NCI-H460 (cell line): ENCODE measurements at places on chromosomes 2 and 18. TPM values are rescaled to one million over a fixed set of nuclear protein-coding genes. Genes with fewer than 3 reads are reported as not detected.

DNA sequence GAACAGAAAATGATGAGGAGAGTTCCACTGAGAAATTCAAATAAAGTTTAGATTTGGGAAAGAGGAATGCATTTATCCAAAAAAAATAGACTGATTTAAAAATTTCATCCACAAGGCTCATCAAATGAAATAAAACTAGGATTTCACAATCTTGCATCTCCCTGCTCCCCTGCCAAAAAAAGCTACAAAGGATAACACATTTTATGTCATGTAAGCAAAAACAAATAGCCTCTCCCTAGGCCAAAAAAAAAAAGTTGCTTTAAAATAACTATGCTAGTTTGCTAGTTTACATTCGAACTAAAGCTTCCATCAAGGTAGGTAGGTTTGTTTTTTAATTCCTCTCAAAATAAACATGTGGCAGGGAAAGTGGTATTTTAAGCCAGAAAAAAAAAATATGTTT, 465.5 kb upstream of the ID2 start:
- DNase-seq, result no peak

DNA sequence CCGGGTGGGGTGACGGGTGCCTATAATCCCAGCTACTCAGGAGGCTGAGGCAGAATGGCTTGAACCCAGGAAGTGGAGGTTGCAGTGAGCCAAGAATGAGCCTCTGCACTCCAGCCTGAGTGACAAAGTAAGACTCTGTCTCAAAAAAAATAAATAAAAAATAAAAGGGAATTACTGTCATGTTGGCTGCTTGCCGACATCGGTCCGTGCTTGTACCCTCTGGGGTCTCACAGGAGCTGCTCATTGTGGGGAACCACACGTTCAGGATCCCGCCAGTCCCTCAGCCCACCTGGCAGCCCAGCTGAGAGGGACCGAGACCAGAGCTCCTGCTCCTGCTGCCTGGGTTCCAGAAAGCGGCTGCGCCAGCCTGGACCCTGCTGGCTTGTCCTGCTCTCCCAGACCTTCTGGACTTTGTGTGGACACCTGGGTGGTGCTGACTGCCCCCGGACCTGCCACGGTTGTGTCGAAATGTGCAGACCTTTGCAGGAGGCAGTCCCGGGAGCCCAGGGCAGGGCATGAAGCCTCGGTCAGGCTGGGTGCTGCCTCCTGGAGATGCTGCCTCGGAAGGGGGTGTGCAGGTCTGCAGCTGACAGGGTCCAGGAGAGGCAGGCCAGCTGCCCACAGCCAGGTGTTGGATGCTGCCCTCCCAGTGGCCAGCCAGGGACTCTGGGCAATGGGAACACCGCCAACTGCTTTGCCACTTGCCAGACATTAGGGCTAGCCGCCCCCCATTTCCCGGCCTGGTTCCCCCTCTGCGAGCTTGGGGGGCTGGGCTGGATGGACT, 16.4 kb downstream of the KLF11 start:
- no peak for DNase-seq

GRCh38 chr2:203852760-203853159, 14.8 kb upstream of the CTLA4 start:
- DNase-seq, result no peak

Gene CGREF1
- total RNA-seq, result 43.2 and 45.2 TPM in 2 replicates

- DNase-seq, result no peak
These were observed 16.0 kb upstream of the MARCHF4 start for GRCh38 chr2:216388046-216388884.

DNA sequence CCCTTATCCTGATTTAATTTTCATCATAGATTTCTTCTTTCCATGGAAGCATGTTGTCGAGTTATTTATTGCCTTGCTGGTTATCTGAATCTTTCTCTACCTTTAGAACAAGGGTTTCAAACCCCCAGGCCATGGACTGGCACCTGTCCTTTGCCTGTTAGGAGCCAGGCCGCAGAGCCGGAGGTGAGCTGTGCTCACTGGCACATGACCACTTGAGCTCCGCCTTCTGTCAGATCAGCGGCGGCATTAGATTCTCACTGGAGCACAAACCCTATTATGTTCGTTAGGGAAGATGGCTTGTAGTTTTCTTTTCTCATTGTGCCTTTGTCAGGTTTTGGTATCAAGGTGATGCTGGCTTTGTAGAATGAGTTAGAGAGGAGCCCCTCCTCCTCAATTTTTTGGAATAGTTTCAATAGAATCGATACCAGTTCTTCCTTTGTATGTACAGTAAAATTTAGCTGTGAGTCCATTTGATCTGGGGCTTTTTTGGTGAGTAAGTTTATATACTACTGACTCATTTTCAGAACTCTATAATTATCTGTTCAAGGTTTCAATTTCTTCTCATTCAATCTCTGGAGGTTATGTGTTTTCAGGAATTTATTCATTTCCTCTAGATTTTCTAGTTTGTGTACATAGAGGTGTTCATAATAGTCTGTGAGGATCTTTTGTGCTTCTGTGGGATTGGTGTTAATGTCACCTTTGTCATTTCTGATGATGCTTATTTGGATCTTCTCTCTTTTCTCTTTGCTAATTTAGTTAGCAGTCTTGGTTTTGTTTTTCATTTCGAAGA, 668.0 kb upstream of the FAM98A start:
- no peak for DNase-seq

Gene CCDC148
- total RNA-seq, result 0.32 TPM in 1 of 2 replicates, not detected in the other

Gene SERPINB12
- not detected in 2 replicates for total RNA-seq

- no peak for DNase-seq
These were observed 95.1 kb downstream of the ACOXL start for GRCh38 chr2:110827511-110827910.

DNA sequence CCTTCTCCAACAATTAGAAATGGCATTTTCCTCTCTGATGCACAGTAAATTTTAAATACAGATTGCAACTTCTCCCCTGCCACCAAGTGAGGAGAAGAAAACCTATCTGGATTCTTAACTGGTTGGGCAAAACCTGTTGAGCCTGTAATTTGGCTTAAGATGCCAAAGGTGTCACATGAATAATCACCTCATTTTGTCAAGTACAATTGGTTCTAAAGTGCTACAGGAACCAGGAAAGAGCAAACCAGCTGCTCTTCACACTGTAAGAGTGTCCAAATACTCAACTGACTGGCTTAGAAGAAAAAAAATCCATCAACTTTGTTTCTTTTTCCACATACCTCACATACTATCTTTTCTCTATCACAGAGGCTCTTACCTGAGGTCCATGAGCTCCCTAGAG, 35.4 kb downstream of the NPC1 start:
- DNase-seq, result no peak

Gene SRD5A2
- total RNA-seq, result 0.05 TPM in 1 of 2 replicates, not detected in the other

- DNase-seq, result peak; percentile 23
These were observed at the start of gene FKBP1B for GRCh38 chr2:24049485-24050021. FKBP1B (plus strand) TSS chr2:24049741; CDS start chr2:24049850, 109 bp downstream.

Gene LNPK
- 20.8 and 24.0 TPM in 2 replicates for total RNA-seq

DNA sequence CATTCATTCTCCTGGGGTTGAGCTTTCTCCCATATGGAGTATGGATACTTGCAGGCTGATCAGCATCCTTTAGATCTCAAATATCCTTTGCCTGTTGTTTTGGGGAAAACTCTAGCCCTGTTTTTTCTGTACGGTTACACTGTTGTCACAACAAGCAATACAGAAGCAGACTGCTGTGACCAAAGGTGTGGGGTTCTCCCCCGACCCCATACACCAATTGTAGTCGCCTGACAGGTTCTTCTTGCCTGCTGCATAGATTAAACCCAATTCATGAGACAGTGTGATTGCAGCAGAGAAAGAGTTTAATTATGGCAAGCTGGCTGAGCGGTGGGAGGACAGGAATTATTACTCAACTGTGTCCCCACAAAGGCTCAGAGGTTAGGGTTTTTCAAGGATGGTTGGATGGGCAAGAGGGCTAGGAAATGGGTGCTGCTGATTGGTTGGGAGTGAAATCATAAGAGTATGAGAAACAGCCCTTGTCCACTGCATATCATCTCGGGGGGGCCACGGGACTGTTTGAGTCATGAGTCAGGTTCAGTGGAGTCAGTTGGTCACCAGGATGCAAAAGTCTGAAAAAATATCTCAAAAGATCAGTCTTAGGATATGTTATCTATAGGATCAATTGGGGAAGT, 40.6 kb downstream of the ITGB1BP1 start:
- DNase-seq, result no peak

DNA sequence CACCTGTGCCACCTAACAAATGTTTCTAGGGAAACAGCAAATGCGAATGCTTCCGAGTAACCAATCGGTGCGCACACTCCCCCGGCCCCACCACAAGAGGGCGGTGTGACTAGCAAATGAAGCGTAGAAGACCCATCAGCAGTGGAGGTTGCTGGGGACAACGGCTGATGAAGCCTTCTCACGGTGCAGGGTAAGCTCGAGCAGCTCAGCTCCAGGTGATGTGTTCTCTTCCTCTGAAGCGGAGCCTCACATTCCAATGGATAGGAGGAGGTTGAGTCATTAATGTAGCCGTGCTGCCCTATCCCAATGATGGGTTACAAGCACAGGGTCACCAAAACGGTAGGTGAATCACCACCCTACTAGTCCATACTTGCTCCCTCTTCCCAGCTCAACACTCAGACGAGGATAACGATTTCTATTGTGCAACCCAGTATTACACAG, 127.6 kb upstream of the TWIST2 start:
- peak; percentile 26 for DNase-seq

- DNase-seq, result no peak
These were observed 11.8 kb downstream of the SYT4 start for GRCh38 chr18:43265465-43265864.

Gene LRPPRC
- total RNA-seq, result 137 and 150 TPM in 2 replicates

DNA sequence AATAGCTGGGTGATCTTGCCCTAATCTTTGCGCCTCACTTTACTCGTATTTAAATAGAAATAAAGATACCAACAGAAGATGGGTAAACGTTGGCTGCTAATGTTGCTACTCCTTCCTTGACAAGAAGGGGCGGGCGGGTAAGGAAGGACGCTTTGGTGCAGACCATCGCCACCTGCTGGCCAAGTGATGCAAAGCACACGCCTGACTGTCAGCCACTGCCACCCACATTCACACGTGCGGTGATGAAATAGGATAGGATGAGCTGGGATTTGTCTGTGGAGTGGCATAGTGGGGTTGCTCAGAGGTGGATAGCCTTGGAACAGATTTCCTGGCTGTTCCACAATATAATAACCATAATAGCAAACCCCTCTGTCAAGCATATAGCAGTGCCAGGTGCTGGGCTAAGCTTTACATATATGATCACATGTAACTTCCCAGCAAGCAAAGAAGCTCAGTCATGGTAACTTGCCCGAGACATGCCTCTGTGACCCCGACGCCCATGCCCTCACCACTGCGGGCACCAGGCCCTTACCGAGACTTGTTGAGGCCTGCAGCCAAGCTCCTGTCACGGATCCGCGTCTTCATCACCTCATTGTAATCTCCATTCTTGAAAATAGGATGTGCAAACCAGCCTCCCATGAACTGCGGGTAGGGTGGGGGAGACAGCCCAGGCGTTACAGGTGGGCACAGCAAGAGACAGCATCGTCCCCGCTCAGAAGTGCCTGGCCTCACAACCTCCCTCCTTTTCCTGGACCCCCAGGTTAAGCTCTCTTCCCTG, 39.3 kb downstream of the LCT start:
- DNase-seq, result peak; percentile 76

DNA sequence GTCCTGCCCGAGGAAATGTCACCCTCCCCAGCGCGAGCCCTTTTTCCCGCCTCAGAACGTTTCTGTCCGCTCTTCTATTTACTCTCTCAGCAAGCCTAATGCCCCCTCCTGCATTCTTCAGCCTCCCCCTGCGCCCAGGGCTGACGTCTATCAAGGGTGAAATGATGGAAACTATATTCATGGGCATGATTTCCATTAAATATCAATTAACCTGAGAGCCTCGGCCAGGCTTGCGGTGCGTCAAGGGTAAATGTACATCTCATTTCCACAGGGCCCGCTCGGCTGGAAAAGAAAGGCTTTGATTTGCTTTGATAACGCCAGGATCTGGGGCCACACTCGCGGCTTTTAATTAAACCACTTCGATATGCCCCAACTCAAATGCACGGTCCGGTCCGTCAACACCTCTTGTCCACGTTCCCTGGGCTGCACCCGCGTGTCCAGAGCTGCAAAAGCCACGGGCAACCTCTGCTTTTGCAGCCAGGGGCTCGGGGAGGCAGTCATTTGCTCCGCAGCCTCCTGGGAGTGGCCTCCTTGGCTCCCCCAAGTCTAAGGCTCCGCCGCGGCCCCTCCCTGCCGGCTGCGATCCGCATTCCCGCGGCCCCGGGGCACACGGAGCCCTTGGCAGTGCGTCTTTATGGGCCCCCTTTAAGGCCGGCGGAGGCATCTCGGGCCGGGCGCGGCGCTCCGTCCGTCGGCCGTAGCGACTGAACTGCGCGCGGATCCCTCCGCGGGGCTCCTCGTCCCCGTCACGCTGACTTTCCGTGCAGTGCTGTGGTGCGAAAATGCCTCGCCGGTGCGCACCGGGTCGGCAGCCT, at the start of gene HOXD8:
TSS of gene HOXD8 (plus strand) at position 724 of the 815 bp plus-strand sequence. CDS start 662 bp downstream, outside the sequence.
- peak; percentile 60 for DNase-seq

DNA sequence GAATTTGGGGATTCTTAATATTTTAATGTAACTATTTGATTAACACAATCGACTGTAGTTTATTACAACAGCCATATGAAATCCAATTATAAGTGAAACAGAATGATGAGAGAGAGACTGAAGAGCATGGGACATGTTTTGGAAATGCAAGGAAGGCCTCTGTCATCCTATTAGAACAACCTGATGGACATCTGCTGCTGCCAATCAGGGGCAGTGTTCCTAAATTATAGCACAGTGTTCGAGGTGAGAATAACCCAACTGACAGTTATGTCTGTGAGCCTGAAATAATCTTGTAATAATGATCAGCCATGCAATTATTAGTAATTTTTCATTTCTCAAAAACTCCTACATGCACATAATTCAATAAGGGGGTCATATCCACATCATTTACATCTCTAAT, 73.6 kb downstream of the CCDC141 start:
- no peak for DNase-seq

GRCh38 chr2:12110074-12110473, 363.6 kb downstream of the LPIN1 start:
- DNase-seq, result no peak

Gene SERPINB4
- total RNA-seq, result not detected in 2 replicates

Gene KRTCAP3
- 0.69 and 1.0 TPM in 2 replicates for total RNA-seq

- no peak for DNase-seq
These were observed 37.3 kb downstream of the RHBDD1 start for GRCh38 chr2:226873051-226873620.

Gene SLC20A1
- 131 and 165 TPM in 2 replicates for total RNA-seq

- DNase-seq, result no peak
These were observed 121.6 kb downstream of the RBMS1 start for GRCh38 chr2:160372010-160372356.

Gene EPC2
- total RNA-seq, result 24.2 and 27.1 TPM in 2 replicates

DNA sequence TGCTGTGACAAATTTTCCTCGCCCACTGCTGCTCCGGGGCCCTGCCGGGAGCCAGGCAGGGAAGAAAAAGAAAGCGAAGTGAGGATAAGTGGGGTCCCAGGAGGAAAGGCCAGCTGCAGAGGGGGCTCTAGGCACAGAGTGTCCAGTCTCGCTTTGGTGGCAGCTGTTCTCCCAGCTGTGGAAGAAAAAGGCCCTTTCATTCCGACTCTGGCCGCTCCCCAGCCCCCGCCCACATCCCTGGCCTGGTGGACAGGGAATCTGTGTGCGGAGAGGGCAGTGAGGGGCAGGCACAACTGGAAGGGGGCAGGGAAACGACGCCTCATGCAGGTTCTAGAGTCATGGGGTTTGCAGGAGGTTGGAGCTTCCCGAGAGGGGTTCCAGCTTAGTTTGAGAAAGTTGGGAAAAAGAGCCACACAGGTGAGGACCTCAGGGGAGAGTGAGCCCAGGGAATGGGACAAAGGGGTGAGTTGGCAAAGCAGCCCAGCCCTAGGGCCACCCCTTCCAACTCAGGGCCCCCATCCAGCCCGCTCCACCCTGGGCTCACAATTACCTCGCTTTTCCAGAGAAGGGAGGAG, 1.8 kb downstream of the RTKN start:
- no peak for DNase-seq

Gene LYPD1
- total RNA-seq, result 32.4 and 34.4 TPM in 2 replicates

- DNase-seq, result peak; percentile 44
These were observed 7.0 kb upstream of the NXPH2 start for GRCh38 chr2:138787053-138787666.
